ENCODE measurements at places on chromosomes 6 and 20.

DNA sequence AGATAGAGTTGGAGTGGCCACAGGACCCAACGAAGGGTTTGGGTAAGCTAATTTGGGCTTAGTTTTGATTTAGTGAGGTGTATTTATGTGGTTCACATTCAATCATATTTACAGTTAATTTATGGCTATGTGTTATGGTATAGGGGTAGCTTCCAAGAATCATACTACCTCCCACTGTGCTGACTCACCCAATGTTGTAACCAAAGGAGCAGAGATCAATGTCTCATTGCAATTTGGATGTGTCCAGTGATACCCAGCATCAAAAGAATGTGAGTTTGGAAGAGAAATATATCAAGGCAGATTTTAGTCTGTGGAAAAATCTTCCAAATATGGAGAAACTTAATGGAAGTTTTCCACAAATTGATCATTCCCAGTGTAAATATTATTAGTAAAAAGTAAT lies 25.3 kb upstream of the SMIM8 start:
- peak; percentile 11 for DNase-seq

GRCh38 chr6:143545976-143546547 lies 34.5 kb upstream of the FUCA2 start:
- DNase-seq: peak; percentile 62

- DNase-seq: no peak
Observed at GRCh38 chr20:5282561-5282960, 34.2 kb downstream of the PROKR2 start.

- DNase-seq: no peak
Observed at GRCh38 chr20:20462185-20462584, 94.3 kb downstream of the INSM1 start.

GRCh38 chr6:129287231-129288177 lies 404.6 kb downstream of the LAMA2 start:
- DNase-seq: no peak

DNA sequence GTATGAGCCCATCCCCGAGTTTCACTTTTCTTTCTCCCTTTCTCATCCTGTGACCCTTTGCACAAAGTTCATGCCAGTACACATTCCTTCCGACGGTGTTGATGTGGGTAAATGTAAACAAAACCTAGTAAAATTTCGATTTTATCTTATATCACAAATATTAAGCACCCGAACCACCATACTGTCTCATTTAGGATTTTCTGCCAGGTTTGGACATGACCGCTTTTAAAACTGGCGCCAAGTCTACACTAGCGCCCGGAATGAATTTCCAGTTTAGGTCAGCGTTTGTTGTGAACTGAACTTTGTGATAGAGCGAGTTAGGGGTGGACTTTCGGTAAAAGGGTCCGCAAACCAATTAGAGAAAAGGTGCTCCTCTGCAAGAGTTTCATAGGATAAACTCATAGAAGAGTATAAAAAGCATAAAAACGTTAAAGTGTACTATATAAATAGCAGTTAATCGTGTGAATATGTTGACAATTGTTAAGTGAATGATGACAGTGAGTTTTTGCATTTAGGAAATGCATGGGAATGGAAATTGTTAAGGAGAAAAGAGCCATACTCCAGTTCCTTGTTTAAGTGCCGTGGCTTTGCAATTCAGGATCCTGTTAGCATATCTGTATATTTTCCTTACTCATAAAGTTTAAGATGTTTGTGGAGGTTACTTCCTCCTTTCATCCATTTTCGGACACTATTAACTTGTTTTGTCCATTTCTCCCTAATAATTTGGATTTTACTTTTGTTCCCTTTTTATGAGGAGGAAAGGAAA lies 937 bp downstream of the AKAP7 start:
- DNase-seq: peak; percentile 53

DNA sequence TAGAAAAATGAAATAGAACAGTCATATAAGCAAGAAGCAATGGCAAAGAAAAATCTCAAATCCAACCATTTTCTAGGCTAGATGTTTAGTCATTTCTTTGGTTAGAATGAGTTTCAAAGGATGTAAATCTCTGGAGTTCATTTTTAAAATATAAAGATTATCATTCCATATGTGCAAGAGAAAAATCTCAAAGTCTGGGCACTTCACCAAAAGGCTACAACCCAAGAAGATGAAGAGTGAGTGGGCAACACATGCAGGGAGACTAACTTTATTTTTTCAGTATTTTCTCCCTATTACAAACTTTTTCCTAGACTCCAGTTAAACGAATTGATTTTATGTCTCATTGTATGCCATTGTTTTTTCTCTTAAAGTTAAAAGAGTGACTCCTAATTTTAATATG lies 83.6 kb downstream of the PHACTR1 start:
- DNase-seq: no peak

- DNase-seq: no peak
Observed at GRCh38 chr20:1319051-1319450, 9.9 kb downstream of the SDCBP2 start.

- DNase-seq: no peak
Observed at GRCh38 chr6:140320081-140321080, 945.9 kb upstream of the CITED2 start.

- DNase-seq: no peak
Observed at GRCh38 chr6:96760153-96760687, 77.1 kb downstream of the GPR63 start.

DNA sequence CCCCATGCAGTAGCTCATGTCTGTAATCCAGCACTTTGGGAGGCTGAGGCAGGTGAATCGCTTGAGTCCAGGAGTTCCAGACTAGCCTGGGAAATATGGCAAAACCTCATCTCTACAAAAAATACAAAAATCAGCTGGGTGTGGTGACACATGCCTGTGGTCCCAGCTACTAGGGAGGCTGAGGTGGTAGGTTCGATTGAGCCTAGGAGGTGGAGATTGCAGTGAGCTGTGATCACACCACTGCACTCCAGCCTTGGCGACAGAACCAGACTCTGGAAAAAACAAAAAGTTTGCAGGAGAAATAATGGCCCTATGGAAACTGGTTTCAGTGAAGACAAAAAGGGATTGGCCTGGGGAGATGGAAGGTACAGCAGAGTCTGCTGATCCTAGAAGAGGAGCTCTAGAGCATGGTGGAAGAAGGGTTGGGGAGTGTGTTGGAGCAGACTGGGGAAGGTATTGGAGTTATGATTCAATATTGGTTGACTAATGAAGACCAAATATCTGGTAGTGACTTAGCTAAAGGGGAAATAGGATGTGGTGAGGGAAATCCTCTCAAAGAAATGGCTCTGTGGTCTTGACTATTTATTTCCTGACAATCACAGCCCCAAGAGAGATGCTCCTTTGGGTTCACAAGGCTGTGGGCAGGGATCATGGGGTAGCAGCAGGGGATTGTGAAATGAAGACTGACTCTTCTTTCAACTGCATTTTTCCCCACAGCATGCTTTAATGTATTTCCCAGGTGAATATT lies 281.9 kb downstream of the UTRN start:
- DNase-seq: peak; percentile 63

- DNase-seq: no peak
Observed at GRCh38 chr20:36493051-36493800, 48.1 kb upstream of the MYL9 start.

GRCh38 chr6:53109612-53110011 lies 39.0 kb downstream of the GCM1 start:
- no peak for DNase-seq

DNA sequence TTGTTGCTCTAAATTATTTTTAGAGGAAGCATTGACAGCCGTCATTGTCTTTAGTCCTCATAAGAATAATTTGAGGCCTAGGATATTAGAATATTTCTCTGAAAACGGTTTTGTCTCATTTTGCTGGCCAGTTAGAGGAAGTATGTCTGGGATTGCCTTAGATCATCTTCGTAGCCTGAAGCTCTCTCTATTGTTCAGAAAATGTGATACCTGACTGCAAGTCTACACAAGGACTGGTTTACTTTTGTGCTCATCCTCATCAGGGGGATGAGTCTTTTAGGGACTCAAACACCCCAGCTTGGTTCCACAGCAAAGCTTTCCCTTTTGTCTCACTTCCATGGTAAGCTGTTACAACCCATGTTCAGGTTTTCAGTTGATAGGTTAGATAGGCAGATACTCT lies 141.8 kb downstream of the FARS2 start:
- no peak for DNase-seq

- peak; percentile 68 for DNase-seq
Observed at GRCh38 chr6:157110607-157111006, 212.7 kb downstream of the TMEM242 start.

All from EH (cell line).